Upper lobe of left lung (tissue), 6 donors: ENCODE measurements at places on chromosomes 12 and 14. TPM values are rescaled to one million over a fixed set of nuclear protein-coding genes. Genes with fewer than 3 reads are reported as not detected.
A peak's percentile ranks its signal among the peaks of the same experiment; 100 is the strongest.

Gene KERA
- total RNA-seq = not detected

DNA sequence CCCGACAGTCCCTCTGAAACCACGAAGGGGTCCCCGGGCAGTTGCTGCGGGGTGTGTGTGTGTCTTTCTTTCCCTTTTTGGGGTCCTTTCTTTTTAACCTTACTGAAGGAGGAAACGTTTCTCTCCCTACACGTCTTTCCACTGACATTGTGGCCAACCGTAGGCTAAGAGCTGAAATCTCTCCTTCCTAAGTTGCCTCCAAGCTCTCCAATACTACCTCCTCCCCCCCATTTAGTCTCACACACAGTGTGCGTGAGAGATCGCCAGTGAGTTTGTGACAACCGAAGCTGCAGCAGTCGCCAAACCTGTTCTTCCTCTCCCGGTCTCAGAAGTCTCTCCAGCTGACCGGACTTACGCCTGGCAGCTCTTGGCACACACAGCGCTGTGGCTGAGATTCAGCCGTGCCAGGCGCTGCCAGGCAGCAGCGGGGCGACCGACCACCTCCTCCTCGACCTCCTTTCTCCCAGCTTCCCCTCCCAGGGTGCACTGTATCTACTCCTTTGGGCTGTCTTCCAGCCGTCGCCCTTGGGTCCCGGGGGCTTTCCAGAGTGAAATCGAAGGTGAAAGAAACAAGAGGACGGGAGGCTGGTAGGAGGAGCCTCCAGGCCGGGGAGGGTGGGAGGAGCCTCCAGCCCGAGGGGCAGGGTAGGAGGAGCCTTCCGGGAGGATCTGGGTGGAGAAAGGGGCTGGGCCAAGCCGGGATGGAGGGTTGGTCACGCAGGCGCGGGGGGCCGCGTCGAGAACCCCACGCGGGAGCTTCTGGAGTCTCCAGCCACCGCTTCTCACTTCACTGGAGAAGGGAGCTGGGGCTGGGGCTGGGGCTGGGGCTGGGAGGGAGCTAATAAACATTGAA lies at the start of gene TMTC2:
Gene TMTC2, plus strand, starts transcription at position 739 of the 853 bp plus-strand sequence.
- DNase-seq = peak; percentile 95

DNA sequence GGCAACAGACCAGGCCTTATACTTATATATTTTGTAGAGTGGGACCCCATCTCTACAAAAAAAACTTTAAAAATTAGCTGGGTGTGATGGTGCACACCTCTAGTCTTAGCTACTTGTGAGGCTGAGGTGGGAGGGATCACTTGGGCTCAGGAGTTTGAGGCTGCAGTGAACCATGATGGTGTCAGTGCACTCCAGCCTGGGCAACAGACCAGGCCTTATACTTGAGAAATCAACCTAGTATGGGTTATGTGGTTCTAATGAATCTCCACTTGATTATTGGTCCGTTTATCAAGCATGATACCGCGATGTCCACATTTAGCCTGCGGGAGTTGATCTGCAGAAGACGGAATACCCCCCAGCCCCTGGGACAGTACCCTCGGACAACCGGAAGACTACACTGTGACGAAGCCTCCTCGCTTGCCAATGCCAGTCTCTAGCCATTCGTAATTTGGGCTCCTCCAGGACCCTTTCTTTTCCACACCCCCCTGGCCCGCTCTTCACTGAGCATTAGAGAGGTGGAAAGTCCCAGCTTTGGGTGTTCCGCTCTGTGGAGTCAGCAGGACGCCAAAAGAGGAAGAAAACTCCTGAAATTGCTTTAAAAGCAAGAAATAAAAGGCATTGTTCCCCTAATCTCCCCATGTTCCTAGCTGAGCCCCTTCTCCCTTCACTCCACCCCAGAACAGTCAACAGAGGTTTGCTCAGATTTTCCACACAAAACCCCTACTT lies 19.4 kb downstream of the LTBP2 start:
- no peak for DNase-seq

Gene KCNC2
- total RNA-seq = not detected

DNA sequence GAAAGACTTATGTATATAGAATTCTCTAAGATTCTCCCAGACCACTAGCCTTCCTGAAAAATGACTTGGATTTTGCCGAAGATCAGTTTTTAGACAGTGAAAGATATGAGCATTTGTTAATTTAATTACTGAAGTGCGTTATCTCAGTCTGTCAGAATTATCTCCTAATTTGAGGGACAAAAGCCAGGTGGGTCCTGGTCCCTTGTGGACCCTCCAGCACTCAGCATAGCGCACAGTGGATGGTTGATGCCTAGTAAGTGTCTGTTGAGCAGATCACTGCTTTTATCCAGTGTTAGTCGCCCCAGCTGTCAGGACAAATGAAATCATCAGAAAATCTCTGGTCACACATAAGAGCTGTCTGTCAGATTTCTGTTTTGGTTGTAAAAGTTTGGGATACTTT lies 80.4 kb downstream of the EML1 start:
- DNase-seq = no peak

- DNase-seq = no peak
Observed at GRCh38 chr12:52029685-52030084, 21.6 kb upstream of the NR4A1 start.

GRCh38 chr14:64467101-64467500 lies 1.8 kb downstream of the AKAP5 start:
- no peak for DNase-seq

DNA sequence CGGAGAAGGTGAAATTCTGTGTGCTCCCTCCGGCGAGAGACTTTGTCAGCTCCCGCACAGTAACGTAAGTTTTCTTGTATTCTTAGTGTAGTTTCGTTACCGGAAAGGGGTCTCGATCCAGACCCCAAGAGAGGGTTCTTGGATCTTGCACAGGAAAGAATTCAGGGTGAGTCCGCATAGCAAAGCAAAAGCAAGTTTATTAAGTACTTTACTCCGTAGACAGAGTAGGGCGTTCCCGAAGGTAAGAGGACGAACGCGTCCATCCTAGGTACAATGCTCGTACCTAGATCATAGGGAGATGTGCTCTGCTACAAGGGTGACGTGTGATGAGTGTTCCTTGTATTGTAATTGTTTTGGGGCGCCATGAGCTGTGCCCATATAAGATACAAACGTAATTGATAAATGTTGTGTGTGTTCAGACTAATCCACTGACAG lies 293 bp downstream of the IFI27L1 start:
- no peak for DNase-seq

- no peak for DNase-seq
Observed at GRCh38 chr12:27554421-27555186, 30.6 kb downstream of the PPFIBP1 start.

- peak; percentile 98 for DNase-seq
Observed at GRCh38 chr12:53492830-53493609, 6.2 kb downstream of the MAP3K12 start.

DNA sequence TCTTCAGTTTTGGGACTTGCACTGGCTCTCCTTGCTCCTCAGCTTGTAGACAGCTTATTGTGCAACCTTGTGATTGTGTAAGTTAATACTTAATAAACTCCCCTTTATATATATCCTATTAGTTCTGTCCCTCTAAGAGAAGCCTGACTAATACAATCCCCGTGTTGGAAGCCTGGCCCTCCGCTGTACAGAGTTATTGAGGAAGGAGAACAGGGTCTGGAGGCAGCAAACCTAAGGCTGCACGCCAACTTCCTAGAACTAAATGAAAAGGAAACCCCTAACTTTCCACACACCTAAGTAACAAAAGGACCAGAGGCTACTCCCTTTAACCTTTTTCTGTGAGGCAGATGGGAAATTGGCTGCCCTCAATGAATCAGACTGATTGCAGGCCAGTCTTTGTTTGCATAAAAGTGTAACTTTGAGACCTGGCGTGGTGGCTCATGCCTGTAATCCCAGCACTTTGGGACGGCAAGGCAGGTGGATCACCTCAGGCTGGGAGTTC lies 42.6 kb upstream of the LIMA1 start:
- DNase-seq = no peak

Gene C12orf60
- total RNA-seq = not detected

DNA sequence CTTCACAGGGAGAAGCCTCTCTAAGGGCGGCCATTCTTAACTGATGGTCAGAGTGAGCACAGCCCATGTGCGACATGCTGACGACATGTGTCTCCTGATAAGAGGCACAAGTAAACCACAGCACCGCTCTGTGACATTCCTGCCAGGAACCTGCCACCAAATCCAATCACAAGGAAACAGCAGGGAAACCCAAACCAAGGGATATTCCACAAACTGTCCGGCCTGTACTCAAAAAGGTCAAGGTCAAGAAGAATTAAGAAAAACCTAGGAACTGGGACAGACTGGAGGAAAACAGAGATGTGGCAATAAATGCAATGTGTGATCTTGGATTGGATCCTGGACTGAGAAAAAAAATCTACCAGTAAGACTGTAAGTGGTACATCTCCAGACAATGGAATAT lies 91.9 kb downstream of the SYNE3 start:
- DNase-seq = no peak

DNA sequence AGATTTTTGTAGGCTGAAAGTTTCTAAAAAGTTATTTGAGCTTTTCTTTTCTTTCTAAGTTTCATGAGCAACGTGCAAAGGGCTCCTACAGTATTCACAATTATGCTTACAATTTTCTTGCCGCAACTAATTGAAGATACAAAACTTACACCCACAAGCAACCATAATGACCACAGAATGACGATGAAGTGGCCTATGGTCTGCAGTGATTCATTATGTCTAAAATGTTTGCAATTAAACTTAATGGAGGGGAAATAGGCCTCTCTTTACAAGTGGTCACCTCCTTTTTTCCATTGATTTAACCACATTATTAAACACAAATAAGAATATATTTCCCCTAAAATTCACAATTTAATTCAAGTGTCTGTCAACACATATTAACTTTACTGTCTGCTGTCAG lies 732.6 kb upstream of the FLRT2 start:
- no peak for DNase-seq

DNA sequence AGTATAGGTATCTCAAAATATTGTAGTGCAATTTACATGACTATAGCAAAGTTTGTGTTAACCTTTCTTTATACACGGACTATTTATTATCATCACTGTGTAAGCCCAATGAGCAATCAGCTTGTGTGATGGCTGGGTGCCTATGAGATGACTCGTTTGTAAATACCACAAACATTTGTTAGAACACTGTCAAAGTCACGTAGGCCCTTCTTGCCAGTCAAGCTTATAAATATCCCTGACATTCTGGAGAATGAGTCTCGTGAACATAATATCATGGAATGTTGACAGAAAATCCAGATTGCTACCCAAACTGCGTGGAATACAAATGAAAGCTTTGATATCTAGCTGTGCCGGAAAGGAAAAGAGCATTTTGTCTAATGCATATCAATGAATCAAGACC lies 648.3 kb upstream of the MDGA2 start:
- DNase-seq = no peak

GRCh38 chr12:125070661-125071390 lies 5.6 kb downstream of the AACS start:
- no peak for DNase-seq

GRCh38 chr12:104792570-104792969 lies 165.5 kb downstream of the SLC41A2 start:
- DNase-seq = no peak

- DNase-seq = no peak
Observed at GRCh38 chr12:92341065-92341668, 195.5 kb upstream of the BTG1 start.

GRCh38 chr12:166425-167075 lies 47.4 kb downstream of the SLC6A12 start:
- DNase-seq = no peak

Gene LRIG3
- total RNA-seq = 18.3 TPM

GRCh38 chr12:21608196-21608595 lies 3.5 kb upstream of the GYS2 start:
- no peak for DNase-seq

Gene RPS6KL1
- total RNA-seq = 3.4 TPM

DNA sequence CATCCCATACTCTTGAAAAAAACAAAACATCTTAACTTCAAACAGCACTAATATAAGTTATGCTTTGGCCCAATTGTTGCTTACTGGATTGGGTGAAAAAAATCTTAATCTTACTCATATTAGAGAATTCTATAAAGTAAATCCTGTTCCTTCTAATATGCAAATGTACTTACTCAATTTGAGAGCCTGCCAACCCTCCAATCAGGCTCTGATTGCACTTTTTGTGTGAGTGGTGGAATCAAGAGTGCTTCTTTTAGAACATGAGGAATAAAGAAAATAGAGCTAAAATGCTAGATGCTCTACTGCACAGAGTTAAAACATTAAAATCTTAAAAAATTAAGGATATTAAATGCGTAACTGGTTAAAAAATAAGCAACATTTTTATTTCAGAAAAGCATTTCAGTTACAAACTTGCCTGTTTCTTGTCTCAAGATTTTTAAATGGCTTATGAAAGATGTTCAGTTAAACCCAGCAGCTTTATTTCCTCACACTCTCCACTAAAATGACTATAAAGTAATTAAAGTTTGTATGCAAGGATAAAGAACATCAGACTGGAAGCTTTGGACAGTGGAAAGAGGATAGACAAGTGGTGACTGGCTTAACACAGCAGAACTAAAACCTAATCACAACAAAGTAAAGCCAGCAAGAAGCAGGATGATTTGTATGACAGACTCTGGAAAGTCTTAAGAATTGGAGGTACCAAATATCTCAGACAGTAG lies 177.5 kb downstream of the SLC2A13 start:
- no peak for DNase-seq

Gene ARHGDIB
- 179 TPM for total RNA-seq

DNA sequence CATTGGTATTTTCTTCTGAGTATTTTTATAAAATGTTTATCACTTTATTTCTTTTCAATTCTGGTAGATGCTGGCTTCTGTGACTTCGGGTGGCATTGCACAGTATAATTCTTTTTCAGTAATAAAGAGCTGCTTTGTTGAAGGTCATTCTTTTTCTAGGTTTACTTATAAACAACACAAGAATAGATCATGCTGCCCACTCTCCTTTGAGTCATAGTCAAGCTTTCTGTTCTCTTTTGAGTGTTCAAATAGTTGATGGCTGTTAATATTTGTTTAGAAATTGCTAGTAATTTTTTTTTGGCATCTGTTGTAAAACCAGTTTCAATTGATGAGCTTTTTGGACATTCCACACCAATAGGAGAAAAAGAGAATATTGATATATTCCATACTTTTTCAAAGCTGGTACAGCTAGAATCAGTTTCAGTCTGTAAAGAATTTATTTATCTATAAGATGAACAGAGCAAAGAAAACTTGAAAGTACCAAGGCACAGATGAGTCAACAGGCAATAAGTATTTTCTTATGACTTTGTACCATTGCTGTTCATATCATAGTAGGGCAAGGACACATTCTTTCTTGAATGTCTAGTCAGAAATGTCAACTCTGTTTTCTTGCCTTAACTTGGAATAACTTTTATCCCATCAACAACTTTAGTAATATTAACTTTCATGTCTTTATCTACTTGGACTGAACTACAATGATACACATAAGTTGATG lies 513.0 kb upstream of the SEL1L start:
- DNase-seq = no peak

Gene GPR84
- total RNA-seq = 0.39 TPM

GRCh38 chr12:111976291-111976690 lies 36.7 kb downstream of the TMEM116 start:
- DNase-seq = no peak

- no peak for DNase-seq
Observed at GRCh38 chr12:18564306-18564705, 173.5 kb downstream of the PLCZ1 start.

DNA sequence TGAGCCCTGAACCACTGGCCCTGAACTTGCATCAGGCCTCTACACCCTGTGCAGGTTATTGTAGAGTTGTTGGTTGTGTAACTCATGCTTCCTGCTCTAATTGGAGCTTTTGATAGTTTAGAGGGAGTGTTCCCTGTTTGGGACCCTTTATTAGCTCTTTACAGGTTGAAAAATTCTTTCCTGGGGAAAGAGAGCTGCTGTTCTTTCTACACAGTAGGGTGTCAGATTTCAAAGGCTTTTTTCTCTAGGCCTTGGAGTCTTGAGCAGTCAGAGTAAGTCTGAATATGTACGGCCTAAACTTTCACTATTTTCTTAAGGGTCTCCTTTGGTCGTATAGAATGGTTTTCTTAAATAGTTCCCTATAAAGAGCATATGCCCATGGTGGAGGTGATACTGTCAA lies 60.8 kb upstream of the NEDD1 start:
- DNase-seq = no peak
